HCEC 1CT (cell line): ENCODE measurements at places on chromosomes 5 and 9.

DNA sequence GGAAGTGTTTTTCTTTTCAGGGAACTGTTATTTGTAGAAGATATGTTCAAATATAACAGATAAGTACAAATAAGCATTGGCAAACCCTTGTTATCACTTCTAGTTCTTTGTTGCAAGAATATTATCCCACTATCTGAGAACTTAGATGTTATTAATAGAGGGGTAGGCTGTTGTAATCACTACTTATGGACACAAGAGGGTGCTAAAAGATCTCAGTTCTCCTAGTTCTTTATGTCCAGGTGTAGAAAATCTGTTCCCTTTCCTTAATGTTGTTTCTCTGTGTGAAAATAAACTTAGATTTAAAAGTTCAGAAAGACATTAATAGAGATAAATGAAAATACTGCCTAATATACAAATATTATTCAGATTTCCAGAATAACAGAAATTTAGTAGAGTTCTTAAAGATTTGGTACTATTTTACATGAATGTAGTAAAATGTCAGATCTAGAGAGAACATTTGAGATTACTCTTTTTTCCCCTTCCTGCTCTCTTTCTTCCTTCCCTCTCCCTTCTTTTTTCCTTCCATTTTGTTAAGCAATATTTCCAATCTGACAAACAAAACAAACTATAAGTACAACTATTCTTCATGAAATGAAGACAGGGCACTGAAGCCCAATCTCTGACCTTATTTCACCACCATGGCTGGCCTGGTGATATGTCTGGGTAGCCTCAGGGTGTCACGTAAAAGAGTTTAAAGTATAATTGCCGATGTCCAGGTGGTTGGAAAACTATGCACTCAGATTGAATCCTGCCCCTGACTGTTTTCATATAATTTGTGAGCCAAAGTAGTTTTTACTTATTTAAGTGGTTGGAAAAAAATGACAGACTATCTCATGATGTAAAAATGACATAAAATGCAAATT lies 43.6 kb upstream of the C5orf46 start:
- peak; percentile 45 for DNase-seq

DNA sequence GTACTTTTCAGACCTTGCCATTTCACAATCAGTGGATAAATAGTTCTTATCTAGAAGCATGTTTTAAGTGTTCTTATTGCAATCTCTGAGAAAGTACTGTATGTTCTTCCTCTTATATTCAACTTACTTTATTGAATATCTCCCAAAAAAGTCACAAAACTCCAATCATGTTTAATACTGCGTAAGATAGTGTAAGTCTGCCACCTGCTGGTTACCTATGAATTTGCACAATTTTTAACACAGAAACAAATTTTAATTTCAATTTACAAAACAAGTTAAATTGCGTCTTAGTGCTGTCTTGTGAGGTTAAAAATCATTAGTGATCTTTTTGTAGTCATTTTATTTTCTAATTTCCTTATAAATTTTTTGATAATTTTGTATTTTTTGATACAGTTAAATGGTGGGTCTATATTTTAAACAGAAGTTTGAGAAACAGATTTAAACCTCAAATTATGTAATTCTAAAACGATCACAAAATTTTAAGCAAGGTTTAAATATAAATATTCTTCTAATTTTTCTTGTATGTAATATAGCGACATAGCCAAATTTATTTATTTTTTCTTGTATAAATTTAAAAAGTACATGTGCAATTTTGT lies 115.8 kb downstream of the EMB start:
- DNase-seq: peak; percentile 27

DNA sequence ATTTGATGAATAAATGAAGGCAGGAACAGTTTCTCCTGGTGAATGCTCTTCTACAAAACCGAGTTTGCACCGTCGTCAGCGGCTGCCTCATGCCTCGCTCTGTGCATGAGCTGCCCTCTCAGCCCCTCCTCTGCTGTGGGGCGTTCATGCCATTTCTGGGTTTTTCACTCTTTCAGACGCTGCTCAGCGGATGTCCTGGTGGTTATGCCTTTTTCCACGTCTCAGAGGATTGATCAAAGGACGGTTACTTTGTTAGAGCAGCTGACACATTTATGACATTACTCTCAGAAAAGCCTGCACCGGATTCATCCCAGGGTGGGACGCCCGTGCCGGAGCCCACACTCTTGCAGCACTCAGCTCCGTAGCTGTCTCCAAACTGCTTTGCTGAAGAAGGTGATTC lies 195.9 kb upstream of the PPP1R26 start:
- DNase-seq: no peak

- DNase-seq: no peak
Measured at GRCh38 chr9:79984429-79985067, 412.8 kb downstream of the TLE4 start.

GRCh38 chr5:178460598-178460997 lies 129.6 kb downstream of the COL23A1 start:
- DNase-seq: no peak

- DNase-seq: no peak
Measured at GRCh38 chr5:14146725-14147124, 3.6 kb downstream of the TRIO start.

DNA sequence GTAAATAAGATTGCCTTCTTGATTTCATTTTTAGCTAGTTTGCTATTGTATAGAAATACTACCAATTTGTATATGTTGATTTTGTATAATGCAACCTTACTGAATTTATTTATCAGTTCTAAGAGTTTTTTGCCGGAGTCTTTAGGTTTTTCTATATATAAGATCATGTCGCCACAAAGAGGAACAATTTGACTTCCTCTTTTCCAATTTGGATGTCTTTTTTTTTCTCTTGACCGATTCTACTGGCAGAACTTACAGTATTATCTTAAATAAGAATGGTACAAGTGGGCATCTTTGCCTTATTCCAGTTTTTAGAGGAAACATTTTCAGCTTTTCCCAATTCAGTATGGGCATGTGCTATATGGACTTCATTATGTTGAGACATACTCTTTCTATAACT lies 624.7 kb upstream of the ACO1 start:
- DNase-seq: no peak

DNA sequence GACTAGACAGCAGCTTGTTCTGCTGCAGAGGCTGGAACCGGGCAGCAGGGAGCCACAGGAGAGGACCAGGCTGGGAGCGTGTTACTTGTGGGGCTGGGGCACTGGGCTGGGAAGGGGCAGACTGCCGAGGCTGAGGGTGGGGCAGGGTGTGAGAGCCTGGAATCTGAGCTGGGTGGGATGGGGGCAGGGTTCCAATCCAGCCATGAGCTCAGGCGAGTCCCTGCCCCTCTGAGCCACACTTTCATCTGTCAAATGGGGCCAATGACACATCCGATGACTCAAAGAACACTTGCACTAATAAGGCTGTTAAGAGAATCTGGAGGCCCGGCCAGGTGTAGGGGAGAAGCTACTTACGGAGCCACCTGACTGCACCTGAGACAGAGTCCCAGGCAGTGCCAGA lies 18.7 kb upstream of the WDR38 start:
- DNase-seq: peak; percentile 48

- no peak for DNase-seq
Measured at GRCh38 chr9:99119976-99120655, 15.2 kb downstream of the TGFBR1 start.

GRCh38 chr5:151622367-151623088 lies 31.4 kb upstream of the FAT2 start:
- peak; percentile 9 for DNase-seq

DNA sequence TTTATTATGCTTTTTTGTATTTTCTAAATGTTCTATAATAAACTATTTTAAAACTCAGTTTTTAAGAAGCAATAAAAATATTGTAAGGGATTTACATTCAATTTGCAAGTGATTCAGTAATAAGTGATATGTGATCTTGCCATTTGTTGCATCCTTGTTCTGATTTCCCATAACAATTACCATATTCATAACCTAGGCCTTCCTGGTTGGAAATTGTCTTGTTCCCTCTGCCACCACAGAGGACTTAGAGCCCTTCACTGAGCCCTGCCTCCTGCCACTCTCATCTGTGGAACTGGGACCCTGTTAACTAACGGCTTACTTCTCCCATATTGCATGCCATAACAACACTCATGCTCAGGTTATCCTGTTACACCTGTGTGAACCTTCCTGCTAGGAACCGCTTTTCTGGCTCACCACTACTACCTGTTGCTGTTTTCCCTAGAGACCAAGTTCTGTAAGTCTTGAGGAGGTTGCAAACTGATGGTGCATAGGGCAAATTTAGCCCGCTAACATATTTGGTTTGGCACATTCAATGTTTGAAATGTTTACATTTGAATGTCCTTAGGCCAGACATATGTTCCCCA lies 32.9 kb upstream of the DTWD2 start:
- no peak for DNase-seq

GRCh38 chr5:90534922-90535321 lies 5.5 kb upstream of the LYSMD3 start:
- DNase-seq: no peak

GRCh38 chr5:43149231-43149630 lies 28.5 kb downstream of the ZNF131 start:
- no peak for DNase-seq

DNA sequence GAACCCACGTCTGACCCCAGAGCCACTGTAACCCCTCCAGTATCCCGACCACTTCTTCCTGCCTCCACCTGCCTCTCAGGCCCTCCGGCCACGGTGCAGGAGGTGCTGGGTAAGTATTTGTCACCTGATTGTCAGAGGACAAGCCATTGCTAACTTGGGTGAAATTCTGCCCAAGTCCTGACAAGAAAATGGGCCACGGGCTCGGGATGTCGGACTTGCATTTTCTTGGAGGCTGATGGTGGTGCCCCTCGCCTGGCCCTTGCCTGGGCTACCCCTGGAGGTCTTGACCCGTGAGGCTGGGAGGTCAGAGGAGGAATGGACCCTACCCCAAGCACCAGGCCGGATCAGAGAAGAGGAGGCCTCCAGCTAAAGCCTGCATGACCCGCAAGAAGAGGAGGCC lies 149.7 kb upstream of the COL5A1 start:
- DNase-seq: no peak

DNA sequence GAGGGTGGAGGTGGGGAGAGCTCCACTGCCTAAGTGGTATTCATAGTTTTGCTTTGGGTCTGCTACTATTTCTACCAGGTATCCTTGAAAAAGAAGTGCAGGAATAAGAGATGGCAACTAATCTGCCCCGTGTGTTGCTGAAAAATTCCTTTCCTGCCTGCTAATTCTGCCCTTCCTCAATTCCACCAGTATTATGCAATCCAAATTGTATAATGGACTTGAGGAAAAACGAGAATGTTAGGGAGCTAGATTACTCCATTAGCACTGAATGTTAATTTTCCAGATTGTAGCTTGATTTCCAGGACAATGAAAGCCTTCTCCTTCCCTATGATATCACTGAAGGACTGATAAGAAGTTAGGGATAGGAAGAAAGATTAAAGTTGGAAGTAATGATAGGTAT lies 16.9 kb downstream of the ADAM19 start:
- DNase-seq: peak; percentile 55

- no peak for DNase-seq
Measured at GRCh38 chr9:137759117-137759516, 118.5 kb upstream of the CACNA1B start.

DNA sequence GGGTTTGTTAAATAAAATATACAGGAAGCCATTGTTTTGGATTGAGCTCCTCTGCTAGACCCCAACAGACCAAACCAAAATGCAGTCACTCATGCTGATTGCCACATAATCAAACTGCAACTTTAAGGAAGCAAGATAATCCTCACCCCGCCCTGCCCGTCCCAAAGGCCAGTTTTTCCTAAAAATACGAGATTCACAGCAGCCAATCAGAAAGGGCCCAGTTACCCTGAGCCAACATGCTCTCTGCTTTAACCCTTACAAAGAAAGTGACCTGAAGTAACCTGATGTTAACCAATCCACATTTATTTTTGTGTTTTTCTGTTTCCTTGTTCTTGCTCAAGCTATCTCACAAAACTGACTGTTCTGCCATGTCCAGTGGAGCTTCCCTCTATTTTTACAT lies 21.5 kb upstream of the RNF20 start:
- peak; percentile 32 for DNase-seq

DNA sequence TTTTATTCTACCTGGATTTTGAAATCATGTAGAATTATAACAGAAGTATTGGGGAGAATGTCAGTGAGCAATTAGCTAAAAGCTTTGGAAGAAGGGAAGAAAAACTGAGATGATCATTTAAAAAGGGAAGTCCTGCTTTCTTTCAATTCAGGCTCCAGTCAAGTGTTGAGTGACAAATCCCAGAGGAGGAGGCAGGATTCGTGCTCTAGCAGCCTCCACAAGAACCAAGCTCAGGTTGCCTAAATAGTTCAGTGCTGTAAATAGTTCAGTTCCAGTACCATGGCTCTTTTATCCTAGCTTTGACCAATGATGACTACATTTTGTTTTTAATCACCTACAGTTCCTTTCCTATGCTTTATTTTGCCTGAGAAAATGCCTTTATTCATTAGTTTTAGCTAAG lies 204.9 kb upstream of the NREP start:
- DNase-seq: no peak
